ENCODE measurements at places on chromosomes 13 and 19.

GRCh38 chr13:71461892-71462291, 405.1 kb downstream of the DACH1 start:
- DNase-seq, result no peak

DNA sequence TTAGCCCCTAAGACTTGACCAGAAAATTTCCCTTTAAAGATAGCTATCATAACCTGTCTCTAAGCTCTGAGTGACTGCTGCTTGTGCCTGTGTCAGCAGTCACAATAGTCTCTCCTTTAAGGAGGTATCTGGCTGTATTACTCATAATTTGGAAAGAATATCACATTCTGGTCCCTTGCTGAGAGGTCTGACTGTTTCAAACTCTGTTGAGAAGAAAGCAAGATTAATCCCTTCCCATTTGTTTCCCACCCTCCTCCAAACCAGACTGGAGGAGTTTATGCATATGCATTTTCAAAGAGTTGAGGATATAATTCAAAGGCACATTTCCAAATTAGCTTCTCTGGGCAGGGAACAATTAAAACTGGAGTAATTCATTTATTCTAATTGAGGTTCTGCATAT, 2.3 kb downstream of the HTR2A start:
- DNase-seq, result no peak

GRCh38 chr13:99316657-99317256, 9.6 kb upstream of the GPR183 start:
- DNase-seq, result no peak

DNA sequence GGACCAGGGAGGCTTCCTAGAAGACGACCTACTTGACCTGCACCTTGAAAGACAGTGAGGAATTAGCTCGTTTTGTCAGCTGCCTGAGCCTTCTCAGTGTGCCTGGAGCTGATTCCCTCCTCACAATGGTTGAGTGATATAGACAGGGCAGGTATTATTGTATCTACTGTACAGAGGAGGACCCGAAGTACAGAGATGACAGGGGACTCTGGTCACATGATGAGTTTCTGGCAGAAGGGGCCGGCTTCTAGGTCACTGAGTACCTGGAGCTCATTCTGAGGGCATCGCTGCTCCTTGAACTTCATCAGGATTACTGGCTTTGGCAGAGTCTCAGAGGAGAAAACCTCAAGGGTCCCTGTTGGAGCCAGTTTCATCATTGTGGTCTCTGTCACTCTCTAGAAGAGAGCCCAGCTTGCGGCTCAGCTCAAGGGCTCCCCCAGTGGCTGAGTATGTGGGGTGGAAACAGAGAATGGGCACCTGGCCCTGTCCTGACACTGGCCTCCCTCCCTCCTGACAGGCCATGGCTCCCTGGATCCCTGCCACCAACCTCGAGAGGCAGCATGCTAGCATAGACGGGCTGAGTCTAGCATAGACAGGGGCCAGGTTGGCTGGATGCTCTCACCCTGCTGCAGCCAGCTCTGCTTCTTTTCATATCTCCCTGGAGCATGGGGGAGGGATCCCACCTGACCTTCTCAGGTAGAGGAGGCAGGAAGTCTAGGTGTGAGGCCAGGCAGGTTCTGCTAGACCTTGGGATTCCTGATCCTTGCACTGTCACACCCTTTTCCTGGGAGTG, 38.7 kb downstream of the NFIX start:
- peak; percentile 71 for DNase-seq

- no peak for DNase-seq
Measured at GRCh38 chr13:66974889-66975288, 255.2 kb downstream of the PCDH9 start.

DNA sequence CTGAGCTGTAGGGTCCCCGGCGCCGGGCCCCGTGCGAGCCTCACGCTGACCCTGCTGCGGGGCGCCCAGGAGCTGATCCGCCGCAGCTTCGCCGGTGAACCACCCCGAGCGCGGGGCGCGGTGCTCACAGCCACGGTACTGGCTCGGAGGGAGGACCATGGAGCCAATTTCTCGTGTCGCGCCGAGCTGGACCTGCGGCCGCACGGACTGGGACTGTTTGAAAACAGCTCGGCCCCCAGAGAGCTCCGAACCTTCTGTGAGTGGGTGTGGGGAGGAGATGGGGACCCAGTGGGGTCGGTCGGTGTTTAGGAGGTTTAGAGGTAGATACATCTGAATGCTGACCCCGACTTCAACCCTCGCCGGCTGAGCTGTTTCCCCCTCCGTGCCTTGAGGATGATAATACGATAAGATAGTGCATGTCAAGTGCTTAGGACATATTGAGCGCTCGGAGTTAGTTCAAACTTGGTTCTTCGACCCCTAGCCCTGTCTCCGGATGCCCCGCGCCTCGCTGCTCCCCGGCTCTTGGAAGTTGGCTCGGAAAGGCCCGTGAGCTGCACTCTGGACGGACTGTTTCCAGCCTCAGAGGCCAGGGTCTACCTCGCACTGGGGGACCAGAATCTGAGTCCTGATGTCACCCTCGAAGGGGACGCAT, 1.9 kb downstream of the ICAM5 start:
- DNase-seq, result no peak

GRCh38 chr19:29006057-29006735, 206.8 kb downstream of the UQCRFS1 start:
- no peak for DNase-seq

GRCh38 chr13:59677430-59677829, 486.3 kb downstream of the DIAPH3 start:
- DNase-seq, result no peak

GRCh38 chr13:23129331-23129730, 51.4 kb upstream of the SGCG start:
- no peak for DNase-seq

GRCh38 chr19:30651691-30652090, 279.5 kb downstream of the ZNF536 start:
- no peak for DNase-seq

DNA sequence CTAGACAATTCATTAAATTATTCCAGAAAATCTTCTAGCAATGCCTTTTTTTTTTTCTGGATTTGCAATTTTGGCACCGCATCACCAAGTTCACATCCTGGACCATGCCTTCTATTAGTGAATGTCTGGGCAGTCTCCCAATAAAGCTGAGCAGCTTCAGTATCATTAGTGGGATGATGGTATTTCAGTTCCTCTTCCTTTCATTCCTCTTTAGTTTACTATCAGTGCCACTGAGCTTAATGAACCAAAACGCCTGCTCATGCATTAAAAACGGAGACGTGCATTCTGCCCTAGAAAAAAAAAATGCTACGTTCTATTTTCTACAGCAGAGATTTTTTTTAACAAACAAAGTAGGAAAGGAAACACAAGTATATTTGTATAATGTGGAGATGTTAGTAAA, 343.0 kb downstream of the PCDH9 start:
- no peak for DNase-seq

GRCh38 chr13:36341718-36342117, 4.5 kb downstream of the SPART start:
- DNase-seq, result no peak

DNA sequence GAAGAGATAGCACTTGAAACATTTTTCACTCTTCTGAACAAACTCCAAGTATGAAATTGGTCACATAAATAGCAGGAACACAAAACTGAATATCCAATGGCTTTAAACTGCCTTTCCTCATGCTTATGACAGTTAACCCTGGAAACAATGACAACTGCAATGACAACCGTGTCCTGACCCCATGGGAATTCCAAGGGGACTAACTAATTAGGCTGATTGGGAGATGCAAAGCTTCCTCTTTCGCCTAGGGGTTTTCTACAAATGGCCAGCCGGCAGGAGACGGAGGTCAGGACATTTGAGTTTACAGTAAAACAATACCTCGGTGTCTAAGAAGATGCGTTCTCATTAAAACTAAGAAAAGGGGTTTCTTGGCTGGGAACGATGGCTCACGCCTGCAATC, 53.0 kb upstream of the URAD start:
- DNase-seq, result no peak

- DNase-seq, result no peak
Measured at GRCh38 chr13:48731001-48731658, 77.4 kb downstream of the CYSLTR2 start.

DNA sequence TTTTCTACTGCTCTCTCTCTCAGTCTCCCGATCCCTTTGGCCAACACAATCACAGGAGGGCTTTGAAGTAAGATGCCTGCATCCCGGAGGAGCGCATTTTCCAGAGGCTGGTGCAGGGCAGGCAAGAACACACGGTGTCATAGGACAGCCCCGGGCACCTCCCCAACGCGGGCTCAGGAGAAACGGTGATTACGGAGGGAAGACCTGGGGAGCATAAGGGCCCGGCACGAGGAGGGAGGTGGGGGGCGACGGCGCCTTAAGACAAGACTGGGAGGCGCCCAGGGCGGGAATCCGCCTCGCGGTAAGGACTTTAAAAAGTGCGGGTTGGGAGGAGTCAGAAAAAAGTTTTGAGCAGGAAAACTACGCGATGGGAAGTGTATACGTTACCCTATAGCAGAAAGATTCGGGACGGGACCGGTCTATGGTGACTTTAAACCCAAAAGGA, 18.7 kb upstream of the ZNF888 start:
- no peak for DNase-seq

- DNase-seq, result no peak
Measured at GRCh38 chr19:34273121-34273520, 18.8 kb downstream of the GARRE1 start.

- no peak for DNase-seq
Measured at GRCh38 chr19:5893907-5894703, 9.5 kb downstream of the NDUFA11 start.

DNA sequence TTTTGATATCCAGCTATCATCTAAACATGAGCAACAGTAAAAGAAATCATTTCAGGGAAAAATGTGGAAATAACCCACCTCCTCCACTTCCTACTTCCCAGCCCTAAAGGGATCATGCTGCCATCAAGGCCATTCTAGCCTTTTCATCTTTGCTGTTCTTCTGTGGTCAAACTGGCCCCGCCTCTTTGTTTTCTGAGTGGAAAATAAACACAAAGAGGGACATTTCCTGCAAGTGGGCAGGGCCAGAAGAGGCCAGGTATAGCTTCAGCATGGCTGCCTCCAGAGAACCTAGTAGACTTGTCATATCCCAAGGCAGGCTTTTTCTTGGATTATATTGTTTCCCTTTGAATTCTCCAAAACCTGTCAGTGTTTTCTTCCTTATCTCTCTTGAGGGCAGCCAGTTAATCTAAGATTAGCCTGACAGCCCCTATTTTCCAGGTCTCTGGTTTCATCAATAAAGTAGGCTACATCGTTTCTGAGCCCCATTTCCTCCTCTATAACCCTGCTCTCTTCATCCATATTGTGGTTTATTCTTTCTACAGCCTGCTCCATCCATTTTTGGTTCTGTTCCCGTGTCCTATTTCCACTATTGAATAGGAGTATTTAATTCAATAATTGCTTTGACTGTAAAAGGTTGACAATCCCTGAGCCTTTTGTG, 117.6 kb downstream of the GPC6 start:
- DNase-seq, result no peak

DNA sequence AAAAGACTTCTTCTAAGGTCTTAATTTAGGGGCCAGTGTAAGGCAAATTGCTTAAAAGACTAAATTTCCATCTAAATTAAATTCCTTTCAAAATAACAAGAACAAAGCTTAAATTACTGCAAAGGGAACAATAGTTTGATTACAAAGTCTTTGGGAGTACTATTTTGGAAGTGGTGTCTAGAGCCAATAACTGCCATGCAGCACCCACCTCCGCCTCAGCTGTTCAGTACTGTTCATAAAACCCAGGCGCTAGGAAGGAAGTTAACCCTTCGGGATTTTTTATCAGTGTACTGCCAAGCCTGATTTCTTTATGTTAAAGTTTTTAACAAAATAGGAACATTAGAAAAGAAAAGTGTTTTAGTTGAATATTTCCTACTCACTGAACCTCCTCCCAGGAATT, 210.1 kb downstream of the LIG4 start:
- DNase-seq, result no peak

- DNase-seq, result no peak
Measured at GRCh38 chr13:111183959-111184358, 68.8 kb downstream of the ARHGEF7 start.

- DNase-seq, result no peak
Measured at GRCh38 chr19:48342841-48343540, 17.6 kb downstream of the EMP3 start.

- no peak for DNase-seq
Measured at GRCh38 chr19:2266183-2266993, 10.2 kb upstream of the JSRP1 start.

GRCh38 chr19:44620667-44621066, 7.3 kb downstream of the IGSF23 start:
- no peak for DNase-seq

DNA sequence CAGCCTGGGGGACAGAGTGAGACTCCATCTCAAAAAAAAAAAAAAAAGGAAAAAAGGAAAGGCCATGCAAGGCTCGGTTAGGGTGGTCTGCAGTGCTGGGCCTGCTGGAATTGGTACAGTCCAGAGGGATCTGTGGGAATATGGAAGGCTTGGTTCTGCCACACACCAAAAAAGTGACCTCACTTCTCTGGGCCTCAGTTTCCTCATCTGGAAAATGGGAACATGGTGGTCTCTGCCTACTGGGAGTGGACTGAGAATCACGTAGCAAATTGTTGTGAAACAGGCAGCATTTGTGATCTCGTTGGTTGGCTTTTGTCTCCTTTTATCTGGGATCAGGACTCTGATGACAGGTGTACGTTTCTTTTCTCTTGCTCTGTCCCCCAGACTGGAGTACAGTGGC, 7.5 kb downstream of the DNM2 start:
- DNase-seq, result no peak

GRCh38 chr13:64791373-64791772, 2438.8 kb downstream of the PCDH9 start:
- DNase-seq, result no peak

DNA sequence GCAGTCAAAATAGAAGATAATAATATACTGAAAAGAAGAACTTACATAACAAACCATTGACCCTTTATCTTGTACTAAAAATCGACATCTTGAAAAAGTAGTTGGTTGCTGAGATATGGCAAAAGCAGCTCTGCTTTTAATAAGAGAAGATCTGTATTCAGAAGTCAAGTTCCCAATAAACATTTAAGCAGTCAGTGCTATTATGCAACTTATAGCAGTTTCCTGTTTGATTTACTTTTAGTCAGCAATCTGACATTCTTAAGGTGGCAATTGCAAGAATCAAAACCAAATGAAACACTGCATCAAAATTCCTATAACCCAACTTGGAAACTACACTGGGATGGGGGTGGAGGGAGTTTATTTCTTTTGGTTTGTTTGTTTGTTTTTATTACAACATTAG, 165.5 kb downstream of the TBC1D4 start:
- no peak for DNase-seq

GRCh38 chr13:79226938-79227337, 179.1 kb downstream of the RBM26 start:
- DNase-seq, result no peak
